ENCODE measurements at places on chromosomes 5 and 9.

DNA sequence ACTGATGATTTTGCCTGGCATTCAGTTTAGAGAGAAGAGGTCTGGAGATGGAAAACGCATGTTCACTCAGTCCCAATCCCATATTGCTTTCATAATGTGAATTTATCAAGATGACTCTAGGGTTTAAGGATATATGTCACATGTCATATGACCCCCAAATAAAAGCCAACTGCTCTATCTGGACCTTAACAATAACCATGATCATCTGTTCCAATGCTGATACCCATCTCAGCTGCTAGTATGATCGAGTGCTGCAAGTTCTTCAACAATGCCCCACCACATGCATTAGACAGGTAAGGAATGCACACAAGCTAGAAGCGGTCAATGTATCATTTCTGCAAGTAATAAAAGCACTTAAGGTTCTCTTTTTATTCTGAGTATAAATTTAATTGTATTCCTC lies 91.8 kb downstream of the OXCT1 start:
- no peak for DNase-seq

- no peak for DNase-seq
Observed at GRCh38 chr5:113070901-113071300, 94.3 kb downstream of the DCP2 start.

- DNase-seq: no peak
Observed at GRCh38 chr5:22572941-22573340, 280.2 kb downstream of the CDH12 start.

- no peak for DNase-seq
Observed at GRCh38 chr5:33494466-33494865, 53.7 kb downstream of the TARS1 start.

DNA sequence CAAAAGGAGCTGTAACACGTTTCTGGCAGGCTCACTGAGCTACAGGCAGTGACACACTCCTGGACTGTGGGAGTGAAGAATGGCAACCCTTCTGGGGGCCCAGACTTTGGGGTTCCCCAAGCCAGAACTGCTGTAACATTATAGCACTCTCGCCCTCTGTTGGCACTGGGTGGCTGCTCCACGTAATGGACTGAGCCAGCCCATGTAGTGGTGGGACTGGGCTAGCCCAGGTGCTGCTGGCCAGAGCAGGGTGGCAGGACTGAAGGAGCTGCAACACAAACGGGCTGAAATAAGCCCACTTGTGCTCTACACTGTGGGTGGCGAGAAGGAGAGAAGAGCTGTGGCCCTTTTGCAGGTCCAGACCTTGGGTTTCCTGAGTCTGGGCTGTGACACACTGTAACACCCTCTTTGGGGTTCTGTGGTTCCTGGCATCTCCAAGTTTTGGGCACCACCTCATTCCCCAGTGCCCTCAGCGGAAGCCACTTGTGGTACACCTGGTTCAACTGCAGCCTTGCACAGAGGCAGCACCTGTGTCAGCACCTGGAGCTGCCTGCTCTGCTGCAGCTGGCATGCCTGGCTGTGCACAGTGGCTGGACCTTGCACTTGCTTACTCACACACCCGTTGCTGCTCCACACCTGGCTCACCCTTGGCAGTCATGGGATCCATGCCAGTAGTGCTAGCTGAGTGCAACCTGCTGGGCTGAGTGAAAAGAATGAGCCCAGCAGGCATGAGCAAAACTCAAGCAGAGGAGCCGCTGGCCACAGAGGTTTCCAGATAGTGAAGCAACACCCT lies 95.0 kb upstream of the PRR16 start:
- no peak for DNase-seq

DNA sequence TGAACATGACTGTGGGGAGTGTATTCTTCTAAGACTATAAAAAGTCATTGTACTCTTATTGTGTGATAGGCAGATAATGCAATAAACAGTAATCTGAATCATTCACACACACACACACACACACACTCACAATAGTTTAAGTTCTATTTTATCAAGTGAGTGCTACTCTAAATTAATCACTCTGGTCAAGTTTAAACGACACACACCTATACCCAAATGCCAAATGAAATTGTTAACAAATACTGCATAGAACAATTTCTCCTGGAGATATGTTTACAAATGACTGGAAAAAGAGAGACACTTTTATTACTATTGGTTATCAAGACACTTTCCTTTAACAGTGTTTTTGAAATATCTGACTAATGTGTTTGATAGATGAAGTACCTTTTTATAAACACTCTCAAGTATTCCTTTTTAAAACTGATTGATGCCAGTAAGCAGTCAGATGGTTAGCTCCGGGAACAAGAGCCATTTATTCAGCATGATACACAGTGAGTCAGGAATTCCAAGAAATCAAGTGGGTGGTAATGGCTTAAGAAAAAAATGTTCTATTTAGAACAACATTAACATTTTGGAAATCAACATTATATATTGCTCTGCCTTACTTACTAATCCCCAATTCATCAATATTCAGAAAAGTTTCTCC lies 521.6 kb upstream of the ST8SIA4 start:
- DNase-seq: no peak

- no peak for DNase-seq
Observed at GRCh38 chr5:41637869-41638268, 127.5 kb upstream of the PLCXD3 start.

- DNase-seq: no peak
Observed at GRCh38 chr5:104189909-104190308, 627.3 kb upstream of the NUDT12 start.

DNA sequence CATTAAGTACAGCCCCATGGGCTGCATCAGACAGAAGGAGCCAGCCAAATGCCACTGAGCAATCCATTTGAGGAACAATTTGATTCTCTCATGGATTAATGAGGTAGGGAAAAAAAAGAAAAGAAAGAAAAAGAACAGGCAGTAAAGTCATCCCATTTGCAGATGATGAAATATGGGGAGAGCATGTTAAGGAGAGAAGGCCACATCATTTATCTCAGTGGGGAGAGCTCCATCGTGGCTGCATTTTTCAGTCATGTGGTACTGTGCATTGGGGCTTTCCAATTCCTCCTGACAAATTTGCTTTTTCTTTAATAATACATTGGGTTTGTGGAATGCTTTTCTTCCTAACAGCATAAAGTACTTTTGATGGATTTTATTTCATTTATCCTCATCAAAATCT lies 375.2 kb upstream of the TLE4 start:
- DNase-seq: no peak

- no peak for DNase-seq
Observed at GRCh38 chr5:44275908-44276307, 113.3 kb downstream of the FGF10 start.

GRCh38 chr9:98037357-98037756 lies 19.2 kb upstream of the NANS start:
- no peak for DNase-seq

DNA sequence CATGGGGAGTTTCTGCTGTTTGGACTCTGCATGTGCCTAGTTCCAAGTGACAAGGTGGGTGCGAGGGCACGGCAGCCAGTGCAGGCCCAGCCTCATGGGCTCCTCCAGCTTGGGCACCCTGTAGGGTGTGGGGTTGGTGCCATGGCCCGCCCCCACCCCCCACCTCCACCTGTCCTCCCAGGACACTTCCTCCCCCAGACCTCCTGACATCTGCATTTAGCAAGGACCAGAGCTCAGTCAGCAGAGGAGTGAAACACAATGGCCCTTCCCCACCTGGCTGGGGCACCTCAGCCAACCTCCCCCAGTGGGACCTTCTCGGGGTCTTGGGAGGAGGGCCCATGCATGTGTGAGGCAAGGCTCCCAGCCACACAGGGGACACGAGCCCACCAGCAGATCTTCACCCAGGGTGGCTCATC lies 1.9 kb upstream of the NKD2 start:
- no peak for DNase-seq

DNA sequence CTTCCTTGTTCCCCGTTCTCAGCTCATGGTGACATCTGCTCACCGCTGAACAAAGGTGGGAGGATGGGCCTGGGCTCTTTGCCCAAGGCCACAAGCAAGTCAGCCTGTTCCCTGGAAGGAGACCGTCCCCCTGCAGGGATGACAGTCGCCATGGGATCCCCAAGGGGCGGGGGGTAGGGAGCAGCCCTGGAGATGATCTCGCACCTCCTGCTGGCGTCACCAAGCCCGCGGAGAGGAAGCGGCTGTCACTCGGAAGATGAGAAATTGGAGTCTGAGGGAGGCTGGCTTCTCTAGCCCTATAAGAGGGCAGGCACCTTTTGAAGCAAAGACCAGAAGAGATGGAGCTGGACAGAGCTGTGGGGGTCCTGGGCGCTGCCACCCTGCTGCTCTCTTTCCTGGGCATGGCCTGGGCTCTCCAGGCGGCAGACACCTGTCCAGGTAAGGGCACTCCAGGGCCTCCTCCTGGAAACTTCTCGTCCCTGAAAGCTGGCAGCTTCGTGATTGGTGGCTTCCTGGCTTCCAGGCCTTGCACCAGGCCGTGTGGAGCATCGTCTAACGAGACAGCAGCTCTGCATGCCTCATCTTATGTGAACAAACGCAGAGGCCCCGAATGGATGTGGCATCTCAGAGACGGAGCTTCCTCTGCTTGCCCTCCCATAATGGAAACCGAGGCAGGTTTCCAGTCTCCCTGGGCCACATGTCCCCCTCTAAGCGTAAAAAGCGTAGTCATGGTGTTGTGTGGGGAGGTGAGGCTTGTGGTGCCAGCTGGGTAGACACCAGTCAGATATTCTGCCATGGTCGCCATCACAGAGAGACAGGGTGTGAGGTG lies at the start of gene FCN2:
Gene FCN2 (plus strand): TSS at position 327 of the 829 bp plus-strand sequence. CDS start 12 bp downstream, at position 339.
- DNase-seq: no peak

- DNase-seq: no peak
Observed at GRCh38 chr9:37988041-37988440, 81.0 kb downstream of the SHB start.

- DNase-seq: no peak
Observed at GRCh38 chr9:93475856-93476255, 22.5 kb upstream of the FAM120AOS start.
